NCI-H1417 (cell line): ENCODE measurements at places on chromosomes 2 and 18.
A peak's percentile ranks its signal among the peaks of the same experiment; 100 is the strongest.

- no peak for DNase-seq
Measured at GRCh38 chr18:48661421-48661820, 122.6 kb downstream of the CTIF start.

- DNase-seq: no peak
Measured at GRCh38 chr18:49619801-49620200, 57.9 kb downstream of the LIPG start.

DNA sequence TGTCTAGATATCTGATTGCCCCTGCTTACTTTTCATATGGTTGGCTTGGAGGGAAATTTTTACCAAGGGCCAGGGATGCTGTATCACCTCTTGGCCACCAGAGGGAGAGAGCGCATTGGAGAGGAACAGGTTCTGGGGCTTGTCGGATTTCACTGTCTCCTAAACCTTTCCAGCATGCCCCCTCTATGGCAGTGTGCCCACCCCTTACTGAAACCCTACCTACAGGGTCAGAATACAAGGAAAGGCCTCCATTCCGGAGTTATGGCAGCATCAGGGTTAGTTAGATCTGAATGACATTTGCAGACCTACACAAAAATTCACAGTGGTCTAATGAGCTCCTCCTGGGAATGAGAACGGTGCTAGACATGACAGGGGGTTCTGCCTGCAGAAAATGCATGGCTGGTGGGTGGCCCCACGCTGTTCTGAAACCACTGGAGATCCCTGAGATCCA lies 5.8 kb downstream of the SLC14A2 start:
- DNase-seq: peak; percentile 22

GRCh38 chr2:173218326-173219056 lies 136.2 kb upstream of the CDCA7 start:
- DNase-seq: no peak

GRCh38 chr2:221629468-221629867 lies 57.4 kb upstream of the EPHA4 start:
- DNase-seq: no peak

DNA sequence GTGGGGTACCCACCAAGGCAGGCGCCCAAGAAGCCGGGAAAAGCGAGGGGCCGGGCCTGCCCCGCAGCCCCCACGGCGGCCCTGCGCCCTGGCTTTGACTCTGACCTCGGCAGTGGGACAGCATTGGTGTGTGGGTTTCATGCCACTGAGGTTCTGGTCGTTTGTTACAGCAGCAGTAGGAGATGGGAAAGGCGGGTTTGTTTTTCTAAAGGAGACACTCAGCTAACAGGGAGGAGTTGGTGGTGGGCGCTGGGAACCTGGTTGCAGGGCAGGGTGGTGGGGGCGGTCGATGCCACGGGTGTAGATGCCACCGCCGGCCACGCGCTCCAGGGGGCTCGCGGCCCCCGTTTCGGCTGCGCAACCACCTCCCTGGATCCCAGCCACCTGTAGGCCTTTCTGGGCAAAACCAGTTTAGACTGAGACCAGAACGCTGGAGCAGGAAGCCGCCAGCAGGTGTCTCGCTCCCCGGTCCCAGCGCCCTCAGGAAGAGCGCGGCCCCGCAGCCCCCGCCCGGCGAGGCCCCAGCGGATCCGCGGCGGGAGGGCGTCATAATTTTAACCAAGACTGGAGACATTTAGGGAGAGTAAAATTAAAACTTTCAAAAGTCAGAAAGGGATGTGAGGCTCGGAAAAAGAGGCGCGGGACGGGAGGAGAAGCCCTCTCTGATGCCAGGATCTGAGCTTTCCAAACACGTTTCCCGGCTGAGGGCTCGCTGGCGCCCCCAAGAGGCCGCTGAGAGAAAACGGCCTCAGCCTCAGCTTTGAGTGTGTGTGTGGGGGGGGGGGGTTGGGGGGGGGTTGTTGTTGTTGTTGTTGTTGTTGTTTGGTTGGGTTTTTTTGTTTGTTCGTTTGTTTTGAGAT lies 17.4 kb downstream of the CIDEA start:
- peak; percentile 91 for DNase-seq

DNA sequence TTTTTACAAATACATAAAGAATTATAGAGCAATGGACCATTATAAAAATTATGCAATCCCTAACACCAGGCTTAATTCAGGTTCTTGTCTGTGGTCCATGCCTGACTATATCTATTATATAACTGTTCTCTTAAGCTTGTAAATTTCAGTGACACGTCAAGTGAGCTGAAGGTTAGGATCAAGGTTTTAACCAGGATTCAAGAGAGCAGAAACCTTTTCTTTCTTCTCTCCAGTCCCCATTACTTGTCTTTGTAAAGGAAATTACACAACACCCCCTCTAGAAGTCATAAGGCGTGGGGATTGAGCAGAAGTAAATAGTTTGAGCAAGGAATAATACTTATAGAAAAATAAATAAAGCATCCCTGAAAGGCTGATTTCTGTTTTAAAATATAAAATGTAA lies 122.0 kb downstream of the ZNF521 start:
- no peak for DNase-seq

- no peak for DNase-seq
Measured at GRCh38 chr18:49447810-49448745, 12.4 kb downstream of the DYM start.

GRCh38 chr2:104502901-104503300 lies 351.0 kb upstream of the POU3F3 start:
- no peak for DNase-seq

GRCh38 chr2:201831469-201831868 lies 25.1 kb downstream of the CDK15 start:
- DNase-seq: no peak

GRCh38 chr2:241350878-241351639 lies 5.0 kb upstream of the FARP2 start:
- no peak for DNase-seq

DNA sequence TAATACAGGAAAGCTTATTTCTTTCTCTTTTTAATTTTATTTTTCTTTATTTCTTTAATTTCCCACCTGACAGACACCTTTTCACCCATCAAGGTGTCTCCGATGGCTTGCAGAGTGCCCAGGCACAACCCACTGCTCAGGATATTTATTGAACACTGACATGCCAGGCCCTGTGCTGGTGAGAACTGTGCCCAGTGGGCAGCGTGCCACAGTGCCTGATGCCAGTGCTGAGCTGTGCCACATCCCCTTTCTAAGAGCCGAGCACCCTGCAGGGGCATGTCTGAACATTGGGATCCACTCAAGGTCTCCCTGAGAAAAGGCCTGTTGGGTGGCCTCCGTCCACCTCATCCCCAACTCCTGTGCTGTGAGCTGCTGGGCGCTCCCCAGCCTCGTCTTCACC lies 158.6 kb upstream of the RAB6C start:
- DNase-seq: no peak

DNA sequence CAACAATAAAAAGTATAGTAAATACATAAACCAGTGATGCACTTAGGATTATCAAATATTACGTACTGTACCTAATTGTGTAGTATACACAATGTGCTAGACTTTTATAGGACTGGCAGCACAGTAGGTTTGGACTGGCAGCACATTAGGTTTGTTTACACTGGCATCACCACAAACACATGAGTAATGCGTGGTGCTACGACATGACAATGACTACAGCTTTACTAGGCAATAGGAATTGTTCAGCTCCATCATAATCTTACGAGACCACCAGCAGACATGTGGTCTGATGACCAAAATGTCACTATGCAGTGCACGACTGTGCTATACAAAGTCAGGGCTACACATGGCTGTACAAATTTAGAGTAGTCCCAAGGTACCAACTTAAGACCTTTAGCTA lies 2.3 kb downstream of the MBOAT2 start:
- no peak for DNase-seq

DNA sequence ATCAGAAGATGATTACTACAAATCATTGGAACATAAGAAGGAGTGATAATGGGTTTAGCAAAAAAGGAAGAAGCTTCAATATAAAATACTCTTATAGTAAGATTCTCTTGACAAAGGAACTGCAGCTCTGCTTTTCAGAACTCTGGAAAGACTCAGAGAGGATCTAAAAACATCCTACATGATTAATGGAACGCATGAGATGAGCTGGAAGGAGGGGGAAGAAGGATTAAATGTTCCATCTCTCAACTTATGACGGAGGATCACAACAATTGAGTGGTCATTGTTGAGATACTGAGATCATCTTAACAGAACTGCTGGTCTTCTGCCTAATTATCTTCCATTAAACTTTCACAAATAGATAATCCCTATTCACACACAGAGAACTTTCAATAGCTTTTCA lies 267.5 kb upstream of the SLC8A1 start:
- DNase-seq: no peak

GRCh38 chr2:209382775-209383174 lies 41.1 kb upstream of the MAP2 start:
- no peak for DNase-seq

- DNase-seq: no peak
Measured at GRCh38 chr18:70384181-70384790, 95.4 kb downstream of the SOCS6 start.

- DNase-seq: peak; percentile 2
Measured at GRCh38 chr2:132589111-132589830, 80.7 kb downstream of the LYPD1 start.

- no peak for DNase-seq
Measured at GRCh38 chr2:236107942-236108625, 60.1 kb downstream of the GBX2 start.

GRCh38 chr2:169351725-169352124 lies 10.6 kb downstream of the LRP2 start:
- no peak for DNase-seq

GRCh38 chr2:45128580-45128997 lies 119.3 kb upstream of the SIX2 start:
- DNase-seq: no peak

GRCh38 chr2:131413148-131413747 lies 49.3 kb upstream of the RAB6D start:
- peak; percentile 62 for DNase-seq

GRCh38 chr2:10359731-10360329 lies 57.1 kb downstream of the HPCAL1 start:
- no peak for DNase-seq

DNA sequence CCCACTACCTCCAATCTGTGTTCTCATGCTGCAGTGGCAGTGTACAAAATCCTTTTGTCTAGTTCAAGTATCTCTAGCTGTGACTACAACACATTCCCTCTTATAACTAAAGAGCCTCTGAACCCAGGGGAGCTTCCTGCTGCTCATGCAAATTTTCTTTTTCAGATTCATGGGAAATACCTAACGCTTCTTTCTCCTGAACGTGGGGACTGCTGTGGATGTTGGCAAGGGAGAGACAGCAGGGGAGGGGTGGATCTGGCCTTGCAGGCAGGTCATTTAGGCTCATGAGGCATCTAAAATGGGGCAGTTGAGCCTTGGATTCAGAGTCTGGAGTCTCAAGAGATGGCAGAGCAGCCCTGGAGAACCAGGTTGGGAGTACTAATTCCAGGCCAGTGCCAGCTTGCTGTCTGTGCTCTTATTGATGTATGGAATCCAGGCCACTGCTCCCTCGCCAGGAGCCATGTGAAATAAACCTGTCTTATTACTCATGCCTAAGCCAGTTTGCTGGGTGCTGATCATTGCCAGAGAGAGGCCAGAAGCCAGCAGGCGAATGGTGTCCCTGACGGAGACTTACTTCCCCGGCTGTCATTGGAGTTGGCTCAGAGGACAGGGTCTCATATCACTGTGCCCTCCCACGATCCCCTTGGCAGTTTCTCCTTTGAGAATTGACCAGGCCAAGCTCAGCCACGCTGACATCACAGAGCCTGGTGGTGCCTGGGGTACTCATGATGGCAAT lies 29.2 kb upstream of the TNP1 start:
- DNase-seq: no peak

DNA sequence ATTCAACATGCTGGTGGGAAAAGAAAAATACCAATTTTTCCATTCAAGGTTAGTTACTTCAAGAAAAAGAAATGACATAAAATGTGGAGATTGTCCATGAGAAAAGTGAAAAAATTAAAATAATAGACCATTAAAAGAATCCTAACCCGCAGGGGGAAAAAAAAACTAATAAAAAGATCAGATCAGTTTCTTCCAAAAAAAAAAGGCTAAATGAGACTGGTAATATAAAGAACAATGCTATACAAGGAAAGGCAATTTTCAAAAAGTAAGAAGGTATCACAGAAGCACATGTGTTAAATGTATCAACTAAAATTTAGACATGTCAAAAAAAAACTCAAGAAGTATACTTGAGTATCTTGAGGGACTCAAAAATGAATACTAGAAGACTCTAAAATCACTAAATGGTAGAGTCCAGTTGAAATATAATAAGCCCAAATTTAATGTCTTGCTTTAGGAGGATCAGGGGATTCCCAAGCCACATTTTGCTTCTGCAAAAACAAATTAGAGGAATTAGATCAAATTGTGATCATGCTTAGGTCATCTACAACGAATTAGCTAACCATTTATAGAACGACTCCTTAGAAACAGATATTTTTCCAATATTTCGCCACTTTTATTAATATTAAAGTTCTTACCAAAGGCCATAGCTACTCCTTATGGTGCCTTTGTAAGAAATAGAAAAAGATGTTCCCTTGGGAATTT lies 35.8 kb upstream of the GLS start:
- DNase-seq: no peak

DNA sequence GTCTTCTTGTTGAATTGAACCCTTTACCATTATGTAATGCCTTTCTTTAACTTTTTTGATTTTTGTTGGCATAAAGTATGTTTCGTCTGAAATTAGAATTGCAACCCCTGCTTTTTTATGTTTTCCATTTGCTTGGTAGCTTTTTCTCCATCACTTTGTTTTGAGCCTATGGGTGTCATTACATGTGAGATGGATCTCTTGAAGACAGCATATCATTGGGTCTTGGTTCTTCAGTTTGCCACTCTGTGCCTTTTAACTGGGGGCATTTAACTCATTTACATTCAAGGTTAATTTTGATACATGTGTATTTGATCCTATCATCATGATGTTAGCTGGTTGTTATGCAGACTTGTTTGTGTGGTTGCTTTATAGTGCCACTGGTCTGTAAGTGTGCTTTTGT lies 489.4 kb upstream of the TNP1 start:
- DNase-seq: no peak

DNA sequence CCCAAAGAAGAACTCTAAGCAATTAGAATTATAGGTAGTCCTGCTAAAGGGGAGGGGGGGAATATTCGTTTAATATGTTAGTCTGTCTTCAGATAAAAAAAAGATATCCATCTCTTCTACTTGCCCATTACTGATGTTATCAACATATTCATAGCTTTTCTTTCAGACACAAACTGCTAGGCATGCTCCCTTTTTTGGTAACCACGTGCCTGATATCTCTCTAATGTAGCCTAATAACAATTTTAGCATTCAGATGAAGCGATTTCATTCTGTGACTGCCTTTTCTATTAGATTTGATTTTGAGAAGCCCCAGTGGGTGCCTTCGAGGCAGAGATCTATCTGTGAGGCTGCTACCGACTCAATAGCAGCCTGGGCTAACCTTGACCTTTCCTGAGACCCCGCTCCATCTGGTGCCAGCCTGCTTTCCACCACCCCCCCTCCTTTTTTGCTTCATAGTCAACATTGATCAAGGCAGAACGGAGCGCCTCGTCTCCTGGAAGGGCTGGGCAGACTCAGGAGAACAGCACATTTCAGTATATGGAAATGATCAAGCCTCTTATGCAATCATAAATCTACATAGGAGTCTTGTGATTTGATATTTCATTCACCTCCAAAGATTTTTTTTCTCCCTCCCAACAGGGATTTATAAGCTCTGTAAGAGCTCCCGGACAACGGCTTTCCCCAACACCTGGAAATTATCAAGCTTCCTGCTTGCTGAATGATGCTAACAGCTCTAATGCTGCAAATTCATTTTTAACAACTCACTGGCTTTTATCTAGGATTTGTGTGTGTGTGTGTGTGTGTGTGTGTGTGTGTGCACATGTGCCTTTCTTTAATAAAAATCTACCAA lies 14.7 kb upstream of the BCL11A start:
- DNase-seq: peak; percentile 23

- DNase-seq: no peak
Measured at GRCh38 chr2:142718576-142719155, 158.8 kb upstream of the KYNU start.

GRCh38 chr2:230160112-230160660 lies 59.6 kb downstream of the SP110 start:
- peak; percentile 22 for DNase-seq
